Panc1 (cell line): ENCODE measurements at places on chromosomes 5 and 9.

- no peak for DNase-seq
These were observed 15.2 kb upstream of the LHX3 start for GRCh38 chr9:136220017-136220729.

DNA sequence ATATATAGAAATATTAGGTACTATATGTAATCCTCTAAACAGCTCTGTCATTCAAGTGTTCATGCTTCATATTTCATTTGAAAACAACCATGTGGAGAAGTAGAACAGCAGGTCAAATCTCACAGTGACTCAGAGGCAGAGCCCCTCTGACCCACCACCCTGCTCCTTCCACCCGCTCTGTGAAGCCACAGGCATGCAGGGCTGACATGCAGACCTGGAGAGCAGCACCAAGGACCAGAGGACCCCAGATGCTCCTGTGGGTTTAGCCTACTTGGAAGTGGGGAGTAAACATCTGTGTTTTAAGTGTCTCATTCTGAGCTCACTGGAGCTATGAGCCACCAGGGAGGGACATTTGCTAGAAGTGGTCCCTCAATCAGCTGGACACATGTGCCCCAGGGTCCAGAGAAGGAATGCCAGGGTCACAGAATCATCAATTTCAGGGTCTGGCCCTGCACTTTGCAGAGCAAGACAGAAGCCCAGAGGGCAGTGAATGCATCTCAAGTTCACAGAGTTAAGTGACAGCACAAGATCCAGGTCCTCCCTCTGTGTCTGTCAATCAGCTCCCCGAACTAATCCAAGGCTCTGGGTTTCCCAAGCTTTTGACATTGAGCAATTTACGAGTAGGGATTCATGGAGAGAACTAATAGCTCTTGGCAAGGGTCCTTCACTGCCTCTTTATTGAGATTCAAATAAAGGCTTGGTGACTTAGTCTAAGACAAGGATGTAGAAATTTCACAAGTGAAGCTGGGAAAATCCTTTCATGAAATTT, 441.1 kb downstream of the SEMA5A start:
- no peak for DNase-seq

GRCh38 chr9:123996731-123997421, 14.7 kb upstream of the LHX2 start:
- DNase-seq, result no peak

DNA sequence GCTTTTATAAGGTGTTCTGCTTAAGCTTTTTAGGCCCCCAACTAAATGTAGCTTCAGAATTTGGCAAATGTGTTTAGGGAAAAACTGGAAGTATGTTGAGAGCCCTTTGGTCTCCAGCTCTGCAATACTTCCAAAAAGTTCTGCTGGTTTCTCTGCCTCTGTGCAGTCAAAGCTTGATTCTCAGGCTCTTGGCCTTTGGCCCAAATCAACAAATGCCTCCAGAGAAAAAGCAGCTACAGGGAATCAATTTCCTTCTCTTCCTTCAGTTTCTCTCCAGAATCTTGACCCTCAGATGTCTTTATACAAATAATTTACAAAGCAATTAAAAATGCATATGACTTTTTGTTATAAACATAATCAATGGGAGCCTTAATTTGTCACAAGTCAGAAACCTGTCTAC, 235.7 kb downstream of the COMMD10 start:
- DNase-seq, result no peak

DNA sequence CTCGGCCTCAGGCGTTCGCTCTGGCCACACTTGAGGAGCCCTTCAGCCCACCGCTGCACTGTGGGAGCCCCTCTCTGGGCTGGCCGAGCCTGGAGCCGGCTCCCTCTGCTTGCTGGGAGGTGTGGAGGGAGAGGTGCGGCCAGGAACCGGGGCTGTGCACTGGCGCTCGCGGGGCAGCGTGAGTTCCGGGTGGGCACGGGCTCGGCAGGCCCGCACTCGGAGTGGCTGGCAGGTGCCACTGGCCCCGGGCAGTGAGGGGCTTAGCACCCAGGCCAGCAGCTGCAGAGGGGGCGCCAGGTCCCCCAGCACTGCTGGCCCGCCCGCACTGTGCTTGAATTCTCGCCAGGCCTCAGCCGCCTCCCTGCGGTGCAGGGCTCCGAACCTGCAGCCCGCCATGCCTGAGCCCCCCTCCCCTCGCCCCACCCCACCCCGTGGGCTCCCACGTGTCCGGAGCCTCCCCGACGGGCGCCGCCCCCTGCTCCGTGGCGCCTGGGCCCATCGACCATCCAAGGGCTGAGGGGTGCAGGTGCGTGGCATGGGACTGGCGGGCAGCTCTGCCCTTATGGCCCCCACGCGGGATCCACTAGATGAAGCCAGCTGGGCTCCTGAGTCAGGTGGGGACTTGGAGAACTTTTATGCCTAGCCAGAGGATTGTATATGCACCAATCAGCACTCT, 138.2 kb downstream of the PDZD2 start:
- DNase-seq, result no peak

DNA sequence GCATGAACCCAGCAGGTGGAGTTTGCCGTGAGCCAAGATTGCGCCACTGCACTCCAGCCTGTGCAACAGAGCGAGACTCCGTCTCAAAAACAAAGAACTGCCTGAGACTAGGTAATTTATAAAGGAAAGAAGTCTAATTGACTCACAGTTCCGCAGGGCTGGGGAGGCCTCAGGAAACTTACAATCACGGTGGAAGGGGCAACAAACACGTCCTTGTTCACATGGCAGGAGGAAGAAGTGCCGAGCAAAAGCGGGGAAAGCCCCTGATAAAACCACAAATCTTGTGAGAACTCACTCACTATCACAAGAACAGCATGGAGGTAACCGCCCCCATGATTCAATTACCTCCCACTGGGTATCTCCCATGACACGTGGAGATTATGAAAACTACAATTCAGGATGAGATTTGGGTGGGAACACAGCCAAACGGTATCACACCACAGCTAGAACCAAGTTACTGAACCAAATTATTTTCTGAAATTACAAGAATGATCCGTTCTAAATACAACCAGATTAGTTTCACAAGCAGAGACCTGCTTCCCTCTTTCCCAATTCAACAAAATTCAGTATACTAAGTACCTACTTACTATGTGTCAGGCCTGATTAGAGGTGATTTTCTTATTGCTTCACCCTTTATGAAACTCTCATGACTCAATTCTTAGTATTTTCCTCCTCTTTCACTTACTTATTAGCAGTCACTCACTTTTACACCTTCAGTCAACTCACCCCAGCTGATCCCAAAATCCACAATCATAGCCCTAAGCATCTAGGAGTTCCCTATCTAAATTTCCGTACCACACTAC, 8.4 kb downstream of the UBTD2 start:
- no peak for DNase-seq
